ENCODE measurements at places on chromosomes 6 and 20.

DNA sequence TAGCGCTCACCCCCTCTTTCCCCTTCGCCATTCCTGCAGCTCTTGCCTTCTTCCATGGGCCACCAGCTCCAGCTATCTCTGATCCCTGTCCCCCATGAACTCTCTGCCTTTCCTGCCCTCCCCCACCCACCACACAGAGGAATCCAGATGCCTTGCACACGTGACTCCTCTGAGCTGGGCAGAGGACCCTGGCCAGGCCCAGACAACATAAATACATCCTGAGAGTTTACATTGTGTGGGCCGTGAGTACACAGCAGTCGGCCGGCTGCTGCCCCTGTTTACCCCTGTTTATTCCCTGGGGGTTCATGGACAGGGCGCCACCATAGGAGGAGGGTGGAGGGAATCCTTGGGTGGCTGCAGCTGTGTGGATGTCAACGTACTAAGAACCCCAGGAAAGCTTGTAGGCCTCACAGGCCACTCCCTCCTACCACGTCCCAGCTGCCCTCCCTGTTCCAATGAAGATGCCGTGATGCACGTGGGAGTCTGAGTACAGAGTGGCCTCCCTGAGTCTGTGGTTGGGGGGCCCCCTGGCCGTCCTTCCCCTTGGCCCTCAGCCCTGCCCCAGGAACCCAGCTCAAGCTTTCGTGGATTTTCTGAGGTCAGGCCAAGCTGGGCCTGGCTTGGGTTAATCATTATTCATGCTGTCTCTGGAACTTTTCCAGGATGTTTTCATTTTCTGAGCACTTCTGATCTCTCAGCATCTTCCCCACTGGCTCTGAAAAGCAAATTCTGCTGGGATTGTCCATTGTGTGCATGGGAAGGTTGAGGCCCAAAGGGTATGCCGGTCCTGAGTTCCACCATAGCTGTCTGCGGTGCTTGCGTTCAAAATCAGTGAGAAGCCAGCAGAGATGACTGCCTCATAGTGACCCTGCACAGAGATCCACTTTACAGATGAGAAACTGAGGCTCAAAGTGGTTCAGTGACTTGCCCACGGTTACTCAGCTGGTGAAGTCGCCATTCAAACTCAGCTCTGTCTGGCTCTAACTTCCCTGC, 136.3 kb downstream of the MRPL14 start:
- no peak for DNase-seq

DNA sequence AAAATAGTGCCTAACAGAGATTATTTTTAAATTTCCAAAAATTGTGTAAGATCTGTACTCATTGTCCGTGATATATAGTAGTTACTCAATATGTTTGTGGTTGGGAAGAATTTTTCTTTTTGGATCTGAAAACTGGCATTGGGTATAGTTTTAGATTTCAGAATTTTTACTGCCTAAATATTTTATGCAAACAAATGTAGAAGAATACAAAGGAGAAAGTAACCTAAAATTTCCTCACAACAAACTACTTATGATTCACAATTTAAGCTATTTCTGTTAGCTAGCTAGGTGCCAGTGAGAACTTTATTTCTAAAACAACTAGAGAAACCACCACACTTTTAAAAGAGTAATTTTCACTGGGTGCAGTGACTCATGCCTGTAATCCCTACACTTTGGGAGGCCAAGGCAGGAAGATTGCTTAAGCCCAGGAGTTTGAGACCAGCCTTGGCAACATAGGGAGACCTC, 38.8 kb downstream of the SESN1 start:
- DNase-seq = no peak

- no peak for DNase-seq
Observed at GRCh38 chr20:16864963-16865362, 116.8 kb downstream of the OTOR start.

- DNase-seq = no peak
Observed at GRCh38 chr6:99458319-99458718, 33.2 kb upstream of the PNISR start.

DNA sequence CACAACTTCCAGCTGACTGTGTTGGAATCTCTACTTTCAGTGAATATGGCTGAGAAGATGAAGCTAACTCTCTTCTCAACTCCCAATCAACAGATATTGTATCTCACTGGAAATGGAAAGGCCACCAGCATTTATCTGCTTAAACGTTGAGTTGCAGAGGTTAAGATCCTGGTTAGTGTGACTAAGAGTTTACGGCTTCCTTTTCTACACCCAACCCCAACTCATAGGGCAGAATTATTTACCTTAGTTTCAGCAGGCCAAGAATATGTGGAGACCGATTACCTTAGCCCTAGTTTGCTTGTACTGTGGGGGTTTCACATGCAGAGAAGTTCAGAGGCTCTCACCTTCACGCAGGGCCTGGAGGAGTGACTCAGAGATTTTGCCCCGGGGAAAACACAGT, 1026.6 kb downstream of the EYS start:
- DNase-seq = no peak

DNA sequence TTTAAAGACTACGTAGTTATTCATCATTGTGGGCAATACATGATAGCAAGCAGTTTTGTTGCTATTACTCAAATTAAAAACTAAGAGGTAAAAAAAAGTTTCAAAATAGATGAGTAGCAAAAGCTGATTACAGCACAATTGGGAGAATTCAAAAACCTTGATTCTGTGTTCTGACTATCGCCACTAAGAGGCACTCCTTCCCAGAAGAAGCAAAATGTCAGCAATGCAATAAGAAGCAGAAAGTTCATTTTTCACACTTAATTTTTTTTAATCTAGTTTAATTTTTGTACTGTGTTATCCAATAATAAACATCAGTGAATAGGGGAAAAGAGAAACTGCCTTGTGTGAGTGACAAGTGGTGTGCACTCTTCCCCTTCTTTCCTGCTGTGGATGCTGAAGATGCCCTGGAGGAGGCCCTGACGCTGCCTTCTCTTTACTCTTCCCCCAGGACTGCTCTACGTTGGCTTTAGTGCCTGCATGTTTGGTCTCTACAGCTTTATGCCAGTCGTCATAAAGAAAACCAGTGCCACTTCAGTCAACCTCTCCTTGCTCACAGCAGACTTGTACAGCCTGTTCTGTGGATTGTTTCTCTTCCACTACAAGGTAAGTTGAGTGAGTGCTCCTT, 263.2 kb upstream of the PLN start:
- no peak for DNase-seq

GRCh38 chr20:1331101-1331500, 2.2 kb upstream of the SDCBP2 start:
- no peak for DNase-seq

DNA sequence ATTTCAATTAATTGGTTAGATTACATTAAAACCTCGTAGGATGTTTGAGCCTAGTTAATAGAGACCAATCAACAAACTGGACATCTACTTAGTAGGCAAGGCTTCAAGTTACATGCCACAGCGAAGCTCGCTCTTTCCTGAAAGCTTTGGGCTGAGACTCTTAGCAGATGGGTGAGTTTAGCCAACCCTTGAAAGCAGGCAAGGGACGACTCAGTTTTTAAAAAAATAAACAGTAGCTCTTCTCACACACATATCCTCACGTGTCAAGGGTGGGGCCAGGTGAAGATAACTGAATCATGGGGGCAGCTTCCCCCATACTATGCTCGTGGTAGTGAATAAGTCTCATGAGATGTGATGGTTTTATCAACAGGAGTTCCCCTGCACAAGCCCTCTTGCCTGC, 775 bp downstream of the MTFR2 start:
- no peak for DNase-seq

DNA sequence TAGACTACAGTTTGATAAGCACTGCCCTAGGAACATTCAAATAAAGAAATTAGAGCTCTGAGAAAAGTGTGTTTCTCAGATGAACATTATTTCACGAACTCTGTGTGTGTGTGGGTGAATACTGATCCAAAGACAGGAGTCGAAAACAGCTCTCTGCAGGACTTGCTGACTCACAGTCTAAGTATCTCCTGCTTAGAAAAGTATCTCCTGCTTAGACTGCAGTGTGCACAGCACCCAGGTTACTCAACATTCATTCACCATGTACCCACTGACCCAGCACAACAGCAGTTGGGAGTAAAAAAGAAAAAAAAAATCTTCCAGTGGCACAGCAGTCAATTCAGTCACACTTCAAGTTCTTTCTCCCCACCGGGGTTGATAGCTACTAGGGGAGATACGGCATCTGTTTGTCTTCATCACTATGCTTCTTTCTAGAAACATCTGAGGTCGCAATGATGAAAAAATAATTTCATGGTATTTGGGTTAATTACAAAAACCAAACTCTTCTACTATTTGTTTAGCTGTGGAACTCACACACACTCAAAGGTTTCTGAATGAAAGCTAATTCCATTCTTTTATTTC, 48.0 kb downstream of the GCLC start:
- no peak for DNase-seq

- no peak for DNase-seq
Observed at GRCh38 chr20:50312002-50312681, 121.5 kb downstream of the CEBPB start.

DNA sequence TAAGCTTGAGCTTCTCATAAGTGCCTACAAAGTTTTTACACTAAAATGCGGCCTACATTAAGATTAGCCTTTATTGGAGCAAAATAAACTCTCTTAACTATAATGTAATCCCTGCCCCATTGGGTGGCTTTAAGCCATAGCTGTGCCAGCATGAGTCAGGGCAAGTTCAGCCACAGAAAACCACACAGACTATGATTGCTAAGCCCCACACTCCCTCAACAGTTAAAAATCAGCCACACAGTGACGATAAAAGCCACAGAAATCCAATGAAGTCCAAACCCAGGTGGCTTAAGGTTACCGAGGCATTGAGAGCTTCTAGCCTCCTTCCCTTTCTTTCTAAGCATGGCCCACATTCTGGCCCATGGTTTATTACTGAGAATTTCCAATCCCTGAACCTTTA, 61.6 kb downstream of the GRM1 start:
- no peak for DNase-seq

DNA sequence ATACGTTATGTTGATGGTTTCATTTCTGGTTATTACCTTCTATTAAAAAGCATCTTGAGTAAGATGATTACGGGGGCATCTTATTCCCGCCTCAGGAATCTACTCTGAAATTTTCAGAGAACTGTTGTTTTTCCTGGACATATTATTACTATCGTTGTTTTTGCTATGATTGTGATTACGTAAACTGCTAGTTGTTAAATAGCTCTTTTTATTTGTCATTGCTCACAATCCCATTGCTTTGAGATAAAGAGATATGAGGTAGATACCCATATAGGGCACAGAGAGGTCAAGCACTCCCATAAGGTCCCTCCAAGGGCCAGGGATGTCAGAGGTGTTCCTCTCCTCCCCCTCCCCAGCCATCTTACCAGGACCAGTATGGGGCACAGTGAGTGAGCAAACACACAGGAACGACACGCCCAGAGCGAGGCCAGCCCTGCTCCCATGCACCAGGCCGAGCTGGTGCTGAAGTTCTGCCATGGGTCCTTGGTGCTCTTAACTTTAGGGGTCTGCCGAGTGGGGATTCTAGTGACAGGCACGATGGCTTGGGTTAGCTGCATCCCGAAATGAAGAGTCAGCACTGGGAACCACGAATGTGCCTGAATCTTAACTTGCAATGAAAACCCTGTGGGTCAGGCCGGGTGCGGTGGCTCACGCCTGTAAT, 49.9 kb downstream of the PRDM1 start:
- DNase-seq = no peak

GRCh38 chr6:64081453-64081852, 445.9 kb downstream of the PHF3 start:
- DNase-seq = no peak

- DNase-seq = peak; percentile 21
Observed at GRCh38 chr20:20837574-20838021, 125.2 kb upstream of the RALGAPA2 start.

GRCh38 chr6:167766986-167767714, 59.6 kb upstream of the AFDN start:
- no peak for DNase-seq

- DNase-seq = no peak
Observed at GRCh38 chr6:125445054-125445453, 143.3 kb upstream of the HDDC2 start.

DNA sequence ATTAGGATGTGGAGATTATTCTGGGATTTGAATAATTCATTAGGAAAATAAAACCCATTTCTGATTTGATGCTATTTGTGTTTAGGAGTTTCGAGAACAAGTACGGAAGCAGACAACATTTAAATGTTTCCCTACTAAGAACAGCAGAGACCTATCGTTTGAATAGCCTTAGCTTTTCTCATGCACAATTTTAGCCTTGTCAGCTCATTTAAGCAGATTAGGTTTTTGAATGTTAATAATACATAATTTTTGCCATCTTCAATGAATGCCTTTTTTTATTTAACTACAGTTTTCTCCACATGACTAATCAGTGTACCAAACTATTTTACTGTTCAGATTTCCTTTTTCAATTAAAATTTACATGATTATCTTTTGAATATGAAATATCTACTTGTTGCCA, 592.0 kb downstream of the BCKDHB start:
- DNase-seq = no peak

Data from stimulated activated CD8-positive, alpha-beta memory T cell treated with anti-CD3 and anti-CD28 coated beads, Interleukin-7, amount 100 ng/mL, for 48 hours (primary cell).